ENCODE measurements at places on chromosomes 3 and 15. TPM values are rescaled to one million over a fixed set of nuclear protein-coding genes. Genes with fewer than 3 reads are reported as not detected.

DNA sequence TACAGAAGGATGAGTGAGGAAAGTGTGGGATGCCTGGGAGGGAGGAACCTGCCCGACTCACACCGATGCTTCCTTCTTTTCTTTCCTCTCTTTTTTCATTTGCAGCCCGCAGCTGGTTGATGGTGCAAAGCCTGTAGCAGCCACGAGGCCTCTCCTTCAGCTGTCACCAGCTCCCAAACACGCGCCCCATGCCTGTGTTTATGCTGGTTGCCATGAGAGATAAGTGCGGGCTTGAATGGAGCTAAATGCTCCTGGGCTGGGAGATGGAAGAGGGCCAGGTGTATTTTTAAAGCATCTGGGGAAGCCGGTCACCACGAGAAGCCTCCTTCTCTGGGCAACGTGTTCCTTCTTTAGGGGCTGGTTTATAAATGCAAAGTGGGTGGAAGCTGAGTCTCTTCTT, 9.3 kb downstream of the COLQ start:
- peak; percentile 22 for DNase-seq

GRCh38 chr15:52136442-52136980, 23.9 kb upstream of the BCL2L10 start:
- no peak for DNase-seq

DNA sequence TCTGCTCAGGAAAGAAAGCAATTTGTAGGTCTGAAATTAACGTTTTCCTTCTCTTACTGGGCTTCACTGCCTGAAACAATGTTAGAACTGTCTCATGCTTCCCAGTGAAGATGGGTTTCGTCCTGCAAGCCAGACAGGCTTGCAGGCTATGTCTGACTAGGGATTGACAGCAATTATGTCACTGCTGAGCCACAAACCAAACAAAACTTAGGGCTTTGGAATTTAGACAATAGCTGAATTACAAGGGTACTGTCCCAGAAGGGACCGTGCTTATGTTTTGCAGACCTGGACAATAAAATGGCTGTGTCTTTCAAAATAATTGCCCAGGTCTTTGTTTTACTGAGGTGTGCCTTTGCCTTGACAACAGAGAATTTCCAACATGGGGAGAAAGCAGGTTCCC, 46.3 kb upstream of the CCDC80 start:
- no peak for DNase-seq

- DNase-seq: no peak
Observed at GRCh38 chr3:55884491-55885285, 397.6 kb upstream of the WNT5A start.

DNA sequence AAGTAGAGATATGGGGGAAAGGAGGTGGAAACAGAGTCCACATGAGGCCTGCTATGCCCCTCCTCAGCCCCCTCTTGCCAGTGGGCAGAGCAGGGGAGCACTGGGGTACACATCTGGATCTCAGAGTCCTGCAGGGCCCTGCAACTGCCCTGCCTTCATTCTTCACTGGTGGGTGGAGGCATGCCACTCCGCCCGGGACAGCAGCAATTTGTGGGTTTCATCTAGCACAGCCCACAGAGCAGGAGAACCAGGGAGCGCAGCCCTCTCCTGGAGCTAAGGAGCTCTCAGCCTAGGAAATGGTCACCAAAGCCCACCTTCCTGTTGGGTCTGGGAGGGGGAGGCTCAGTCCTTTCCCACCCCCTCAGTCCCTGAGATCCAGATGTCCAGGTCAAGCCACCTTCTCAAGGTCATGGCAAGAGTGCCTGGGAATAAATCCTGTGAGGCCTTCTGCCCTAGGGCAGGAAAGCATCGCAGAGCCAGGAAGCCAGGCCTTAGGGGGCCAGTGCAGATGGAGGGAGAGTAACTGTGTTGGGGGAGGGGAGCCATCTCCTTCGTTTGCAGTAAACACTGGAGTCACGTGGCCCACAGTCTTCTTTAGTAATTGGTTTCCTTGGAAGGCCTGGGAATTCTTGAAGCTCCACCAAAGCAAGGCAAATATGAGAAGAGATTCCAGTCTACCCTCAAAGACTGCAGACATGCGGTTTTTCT, 31.0 kb downstream of the ANP32A start:
- peak; percentile 72 for DNase-seq

DNA sequence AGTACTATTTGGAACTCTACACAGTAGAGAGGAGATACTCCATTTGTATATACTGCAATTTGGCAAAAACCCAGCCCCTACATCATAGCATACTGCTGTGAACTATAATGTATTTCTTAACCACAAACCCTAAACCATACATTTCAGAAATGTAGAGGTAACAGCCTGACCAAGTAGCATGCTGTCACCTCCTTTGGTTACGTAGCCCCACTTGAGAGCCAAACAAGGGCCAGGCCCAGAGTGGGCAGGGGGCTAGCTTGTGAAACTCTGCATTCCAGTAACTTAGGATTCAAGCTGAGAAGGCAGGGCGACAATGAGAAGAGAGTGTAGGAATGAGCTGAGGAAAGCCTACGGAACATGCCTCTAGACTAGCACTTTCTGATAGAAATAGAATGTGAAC, 135.8 kb downstream of the GREM1 start:
- DNase-seq: no peak

GRCh38 chr3:170889132-170889531, 19.1 kb upstream of the RPL22L1 start:
- no peak for DNase-seq

The SMAD6 gene
- total RNA-seq: 2.7 TPM

DNA sequence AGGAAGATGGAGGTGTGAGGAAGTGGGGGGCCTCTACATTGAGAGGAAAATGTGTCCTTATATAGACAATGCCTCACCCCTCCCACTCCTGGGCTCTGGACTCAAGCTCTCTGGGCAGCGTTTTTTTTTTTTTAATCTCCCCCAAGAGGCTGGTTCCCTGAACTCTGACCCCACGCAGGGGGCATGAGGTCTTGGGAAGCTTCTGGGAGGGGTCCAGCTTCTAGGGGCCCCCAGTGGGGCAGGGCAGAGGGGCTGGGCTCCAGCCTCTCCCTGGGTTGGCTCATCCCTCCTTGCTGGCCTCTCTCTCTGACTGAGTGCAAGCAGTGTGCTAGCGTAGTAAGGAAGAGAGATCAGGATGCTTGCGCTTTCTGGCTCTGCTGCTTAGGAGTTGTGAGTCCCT, 101.4 kb upstream of the HACD2 start:
- no peak for DNase-seq

DNA sequence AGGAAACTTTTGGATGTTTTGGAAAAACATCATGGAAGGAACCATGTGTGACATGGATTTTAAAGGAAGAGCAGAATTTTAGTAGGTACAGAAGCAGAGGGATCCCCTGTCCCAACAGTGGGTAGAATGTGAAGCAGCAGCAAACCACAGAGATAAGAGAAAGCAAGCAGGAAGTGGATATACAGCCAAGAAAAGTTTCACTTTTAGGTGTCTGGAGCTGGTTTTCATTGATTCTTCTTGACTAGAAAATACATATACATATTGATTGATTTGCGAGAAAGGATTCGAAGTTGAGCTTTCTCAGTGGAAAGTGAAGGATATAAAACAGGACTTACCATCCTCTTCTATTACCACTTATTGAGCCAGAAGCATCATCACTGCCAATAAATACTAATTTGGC, 133.5 kb downstream of the KCNMB2 start:
- DNase-seq: no peak

- DNase-seq: peak; percentile 65
Observed at GRCh38 chr3:27596921-27597320, 112.7 kb upstream of the SLC4A7 start.

The RTP4 gene
- total RNA-seq: 1.2 TPM

DNA sequence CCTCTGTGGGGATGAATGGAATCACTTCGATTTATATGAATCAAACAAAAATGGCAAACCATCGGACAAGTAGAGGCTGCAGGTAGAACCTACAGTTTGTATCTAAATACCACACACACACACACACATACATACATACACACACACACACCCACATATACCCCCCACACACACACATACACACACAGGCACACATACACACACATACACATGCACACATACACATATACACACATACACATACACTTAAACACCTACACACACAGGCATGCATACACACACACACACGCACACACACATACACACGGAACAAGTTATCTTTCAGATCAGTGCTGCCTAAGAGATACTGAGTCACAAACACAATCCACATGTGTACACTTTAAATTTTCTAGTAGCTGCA, 24.3 kb downstream of the HEG1 start:
- DNase-seq: no peak

The LYZL4 gene
- total RNA-seq: not detected

- DNase-seq: no peak
Observed at GRCh38 chr3:95626107-95626506, 1188.3 kb upstream of the EPHA6 start.

The TMEM207 gene
- not detected for total RNA-seq

The PPARG gene
- 4.4 TPM for total RNA-seq

- peak; percentile 95 for DNase-seq
Observed at GRCh38 chr15:32856753-32857152, 138.9 kb downstream of the GREM1 start.

DNA sequence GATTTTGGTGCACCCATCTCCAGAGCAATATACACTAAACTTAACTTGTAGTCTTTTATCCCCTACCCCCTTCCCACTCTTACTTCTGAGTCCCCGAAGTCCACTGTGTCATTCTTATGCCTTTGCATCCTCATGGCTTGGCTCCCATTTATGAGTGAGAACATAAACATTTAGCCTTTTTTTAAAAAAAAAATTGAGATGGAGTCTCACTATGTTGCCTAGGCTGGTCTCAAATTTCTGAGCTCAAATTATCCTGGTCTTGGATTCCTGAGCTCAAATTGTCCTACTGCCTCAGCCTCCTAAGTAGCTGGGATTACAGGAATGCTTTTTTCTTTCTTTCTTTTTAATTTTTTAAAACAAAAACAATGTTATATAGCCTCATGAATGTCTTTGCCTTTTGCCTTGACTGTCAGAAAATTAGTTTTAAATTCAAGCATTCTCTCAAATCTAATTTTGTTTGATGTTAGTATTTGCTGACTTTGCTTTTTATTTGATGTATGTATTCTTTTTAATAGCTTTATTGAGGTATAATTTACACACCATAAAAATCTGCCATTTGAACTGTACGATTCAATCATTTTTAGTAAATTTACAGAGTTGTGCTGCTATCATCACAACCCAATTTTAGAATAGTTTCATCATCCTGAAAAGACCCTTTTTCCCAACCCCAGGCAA, 46.9 kb downstream of the NFKBIZ start:
- no peak for DNase-seq

- peak; percentile 63 for DNase-seq
Observed at GRCh38 chr3:177792311-177793030, 595.2 kb upstream of the TBL1XR1 start.

DNA sequence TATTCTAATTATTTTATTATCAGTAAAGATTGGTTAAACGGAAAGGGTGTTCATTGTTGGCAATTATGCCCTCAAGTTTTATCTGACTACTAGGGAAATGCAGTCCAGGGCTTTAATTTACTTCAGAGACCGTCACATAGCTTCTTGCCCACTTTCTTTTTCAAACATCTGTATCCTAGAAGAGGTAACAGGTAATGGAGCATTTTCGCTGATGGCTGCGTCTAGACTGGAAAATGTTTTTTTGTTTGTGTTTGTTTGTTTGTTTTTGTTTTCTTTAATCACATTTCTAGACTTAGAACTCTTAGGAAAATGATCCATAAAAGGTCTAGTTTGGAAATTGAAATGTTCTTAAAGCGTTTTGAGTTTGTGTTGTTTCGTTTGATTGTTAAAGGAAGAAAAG, 71.4 kb downstream of the ANXA2 start:
- DNase-seq: no peak

DNA sequence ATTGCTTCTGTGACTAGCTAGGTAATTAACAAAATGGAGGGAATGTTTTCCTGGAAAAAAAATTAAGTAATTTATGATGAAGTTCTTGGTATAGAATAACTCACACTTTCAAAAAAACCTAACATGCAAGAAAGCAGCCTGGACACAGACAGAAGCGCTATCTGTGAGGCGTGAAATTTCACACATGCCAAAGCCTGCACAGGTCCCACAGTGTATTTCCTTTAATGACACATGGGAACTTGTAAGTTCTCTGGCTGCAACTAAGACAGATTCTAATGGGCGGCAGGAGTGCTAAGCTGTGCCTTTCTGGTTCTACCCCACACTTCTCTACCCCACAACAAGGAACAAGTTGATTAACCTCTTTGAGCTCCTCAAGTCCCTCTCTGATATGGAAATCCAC, 84.9 kb upstream of the NEO1 start:
- DNase-seq: no peak

DNA sequence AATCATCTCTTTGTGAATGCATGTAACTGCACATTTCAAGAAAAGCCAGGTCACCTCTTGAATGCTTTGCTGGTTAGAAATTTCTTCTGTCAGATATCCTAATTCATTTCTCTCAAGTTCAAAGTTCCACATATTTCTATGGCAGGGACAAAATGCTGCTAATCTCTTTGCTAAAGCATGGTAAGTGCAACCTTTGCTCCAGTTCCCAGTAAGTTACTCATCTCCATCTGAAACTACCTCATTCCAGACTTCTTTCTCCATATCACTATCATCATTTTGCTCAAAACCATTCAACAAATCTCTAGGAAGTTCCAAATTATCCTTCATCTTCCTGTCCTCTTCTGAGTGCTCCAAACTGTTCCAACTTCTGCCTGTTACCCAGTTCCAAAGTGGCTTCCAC, 230.6 kb downstream of the ZMAT3 start:
- DNase-seq: no peak

Data from astrocyte (in vitro differentiated cells and primary cell).